ENCODE measurements at places on chromosomes 3 and 15.

GRCh38 chr3:175383813-175384212, 524.7 kb downstream of the NAALADL2 start:
- no peak for DNase-seq

- DNase-seq = no peak
Measured at GRCh38 chr3:155745795-155746550, 1.1 kb upstream of the PLCH1 start.

GRCh38 chr15:84697236-84697990, 18.5 kb downstream of the SEC11A start:
- DNase-seq = no peak

GRCh38 chr3:16386561-16386960, 121.5 kb downstream of the OXNAD1 start:
- no peak for DNase-seq

GRCh38 chr15:100726070-100726420, 123.7 kb downstream of the ASB7 start:
- DNase-seq = no peak

DNA sequence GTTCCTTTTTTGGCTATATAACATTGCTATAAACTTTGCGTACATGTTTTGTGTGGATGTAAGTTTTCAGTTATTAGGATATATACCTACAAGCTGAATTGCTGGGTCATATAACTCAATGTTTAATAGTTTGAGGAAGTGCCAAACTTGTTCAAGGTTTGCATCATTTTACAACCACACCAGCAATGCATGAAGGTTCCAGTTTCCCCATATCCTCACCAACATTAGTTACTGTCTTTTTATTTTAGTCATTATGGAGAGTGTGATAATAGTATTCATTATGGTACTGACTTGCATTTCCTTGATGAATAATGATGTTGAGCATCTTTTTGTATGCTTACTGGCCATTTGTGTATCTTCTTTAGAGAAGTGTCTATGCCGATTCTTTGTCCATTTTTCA, 112.3 kb downstream of the NR1I2 start:
- no peak for DNase-seq

DNA sequence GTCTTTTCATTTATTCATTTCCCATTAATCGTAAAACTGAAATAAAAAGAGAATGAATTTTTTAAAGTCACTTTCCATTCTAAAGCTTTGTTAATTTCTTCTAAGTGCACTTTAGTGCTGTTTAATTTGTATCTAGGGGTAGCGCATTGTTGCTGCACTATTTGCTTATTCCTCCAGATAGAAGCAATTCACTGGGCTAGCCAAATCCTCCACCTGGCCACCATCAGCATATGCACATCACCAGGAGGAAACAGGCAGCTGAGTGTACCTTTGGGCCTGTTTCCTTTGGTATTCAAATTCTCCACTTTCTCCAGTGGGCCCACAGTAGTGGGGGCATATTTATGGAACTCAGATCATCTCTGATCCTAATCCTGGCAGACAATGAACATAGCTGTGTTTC, 29.8 kb upstream of the CPB1 start:
- DNase-seq = no peak

DNA sequence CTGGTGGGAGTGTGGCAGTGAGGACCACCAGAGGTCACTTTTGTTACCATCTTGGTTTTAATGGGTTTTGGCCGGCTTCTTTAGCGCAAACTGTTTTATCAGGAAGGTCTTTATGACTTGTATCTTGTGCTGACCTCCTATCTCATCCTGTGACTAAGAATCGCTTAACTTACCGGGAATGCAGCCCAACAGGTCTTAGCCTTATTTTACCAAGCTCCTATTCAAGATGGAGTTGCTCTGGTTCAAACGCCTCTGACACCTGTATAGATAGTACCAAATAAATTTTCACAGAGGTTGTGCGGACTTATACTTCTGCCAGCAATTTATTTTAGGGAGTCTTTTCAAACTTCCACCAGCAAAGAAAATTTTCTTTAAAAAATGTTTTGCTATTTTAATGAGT, 13.6 kb upstream of the SLCO3A1 start:
- DNase-seq = no peak

- no peak for DNase-seq
Measured at GRCh38 chr3:31096661-31097395, 202.4 kb upstream of the GADL1 start.

GRCh38 chr15:90225504-90226234, 8.1 kb downstream of the CIB1 start:
- DNase-seq = no peak

DNA sequence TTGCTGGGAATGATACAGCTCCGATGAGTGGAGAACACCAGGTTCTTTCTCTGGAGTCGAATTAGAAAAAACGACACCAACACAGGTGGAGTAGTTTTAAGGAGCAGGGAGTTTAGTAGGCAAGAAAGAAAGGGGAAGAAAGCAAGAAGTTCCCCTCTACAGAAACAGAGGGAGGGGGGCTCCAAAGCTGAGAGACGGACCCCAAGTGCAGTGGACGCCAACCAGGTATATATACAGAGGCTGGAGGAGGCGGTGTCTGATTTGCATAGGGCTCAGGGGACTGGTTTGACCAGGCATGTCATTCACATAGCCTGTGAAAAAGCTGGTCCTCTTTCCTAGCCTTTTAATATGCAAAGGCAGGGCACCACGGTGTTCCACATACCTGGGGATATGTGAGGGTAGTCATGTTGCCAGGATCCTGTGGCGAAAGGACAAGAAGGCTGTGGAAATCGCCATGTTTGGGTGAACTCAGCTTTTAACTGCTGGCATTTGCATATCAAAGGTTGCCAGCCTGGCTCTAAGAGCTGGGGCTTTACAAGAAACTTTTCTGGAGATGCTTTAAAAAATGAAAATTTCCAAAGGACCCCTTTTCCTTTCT, 887.4 kb upstream of the EPHA6 start:
- DNase-seq = no peak

- DNase-seq = no peak
Measured at GRCh38 chr3:97932387-97932801, 39.8 kb downstream of the RIOX2 start.

- no peak for DNase-seq
Measured at GRCh38 chr15:58224068-58224467, 85.9 kb downstream of the AQP9 start.

DNA sequence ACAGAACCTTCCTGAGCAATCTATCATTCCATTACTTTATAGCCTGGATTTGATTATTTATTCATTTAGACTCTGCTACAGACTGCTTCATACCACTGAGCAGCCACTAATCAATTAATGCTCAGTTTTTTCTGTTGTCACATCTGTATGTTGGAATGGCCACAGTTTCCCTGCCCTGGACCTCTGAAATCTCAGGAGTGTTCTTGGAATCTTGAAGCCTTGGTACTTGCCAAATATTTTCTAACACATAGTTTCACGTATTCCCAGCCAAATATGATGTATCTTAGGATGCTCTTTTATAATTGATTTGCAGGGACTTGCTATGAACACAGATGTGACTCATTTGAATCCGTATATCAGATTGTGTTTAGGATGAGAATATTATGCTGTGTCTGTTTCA, 225.8 kb downstream of the TAFA4 start:
- no peak for DNase-seq

DNA sequence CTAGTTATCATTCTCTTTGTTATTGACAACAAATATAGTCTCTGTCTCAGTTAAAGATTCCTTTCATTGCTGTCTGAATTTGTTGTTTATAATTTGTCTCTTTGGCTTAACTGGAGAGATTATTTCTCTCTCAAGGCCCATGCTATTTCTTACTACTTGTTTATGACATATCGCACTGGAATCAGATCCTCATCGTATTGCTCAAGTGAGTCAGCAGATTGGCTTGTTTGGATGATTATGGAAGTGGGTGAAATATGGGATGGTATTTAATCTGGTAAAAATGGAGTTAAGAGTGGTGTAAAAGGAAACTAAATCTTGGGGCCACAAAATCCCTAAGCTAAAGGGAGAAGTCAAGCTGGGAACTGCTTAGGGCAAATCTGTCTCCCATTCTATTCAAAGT, 613.1 kb downstream of the SI start:
- no peak for DNase-seq

DNA sequence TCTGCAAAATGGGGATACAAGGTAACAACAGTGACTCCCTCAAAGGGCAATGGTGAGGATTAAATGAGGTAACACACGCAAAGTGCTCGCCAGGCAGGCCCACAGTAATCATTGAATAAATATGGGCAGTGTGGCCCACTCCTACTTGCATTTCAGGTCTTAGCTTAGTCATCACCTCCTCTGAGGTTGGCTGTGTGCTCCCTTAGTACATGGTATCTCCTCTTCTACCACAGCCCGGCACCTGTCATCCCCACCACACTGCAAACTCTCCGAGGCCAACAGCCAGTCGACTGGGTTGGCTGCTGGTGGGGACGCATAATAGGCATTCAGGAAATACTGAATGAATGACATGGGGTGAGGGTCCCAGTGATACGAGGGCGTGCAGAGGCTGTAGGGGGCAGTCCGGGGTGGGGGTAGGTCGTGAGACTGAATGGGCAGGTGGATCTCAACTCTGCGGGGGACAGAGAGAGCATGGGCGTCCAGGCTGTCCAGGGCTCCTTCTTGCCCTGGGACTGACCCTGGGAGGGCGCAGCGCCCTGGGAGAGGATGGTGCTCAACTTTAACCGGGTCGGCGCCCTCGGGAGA, 375 bp upstream of the MYZAP start:
- DNase-seq = no peak

- no peak for DNase-seq
Measured at GRCh38 chr3:150721285-150722130, 17.8 kb upstream of the ERICH6 start.

DNA sequence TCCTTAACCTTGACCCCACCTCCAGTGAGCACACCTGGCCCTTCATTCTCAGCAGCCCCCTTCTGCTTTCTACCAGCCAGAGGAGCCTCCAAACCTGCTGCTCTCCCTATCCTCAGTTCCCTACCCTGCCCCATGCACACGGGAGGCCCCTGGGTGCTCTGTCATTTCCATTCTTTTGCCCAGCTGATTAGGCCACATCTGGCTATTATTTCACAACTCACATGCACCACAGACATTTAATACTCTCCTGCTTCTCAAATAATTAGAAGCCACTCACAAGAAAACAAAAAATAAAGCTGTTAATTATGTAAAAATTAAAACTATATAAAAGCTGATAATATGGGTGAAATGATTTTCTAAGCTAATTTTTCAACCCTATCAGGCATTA, 50.7 kb downstream of the MYLK start:
- DNase-seq = no peak

DNA sequence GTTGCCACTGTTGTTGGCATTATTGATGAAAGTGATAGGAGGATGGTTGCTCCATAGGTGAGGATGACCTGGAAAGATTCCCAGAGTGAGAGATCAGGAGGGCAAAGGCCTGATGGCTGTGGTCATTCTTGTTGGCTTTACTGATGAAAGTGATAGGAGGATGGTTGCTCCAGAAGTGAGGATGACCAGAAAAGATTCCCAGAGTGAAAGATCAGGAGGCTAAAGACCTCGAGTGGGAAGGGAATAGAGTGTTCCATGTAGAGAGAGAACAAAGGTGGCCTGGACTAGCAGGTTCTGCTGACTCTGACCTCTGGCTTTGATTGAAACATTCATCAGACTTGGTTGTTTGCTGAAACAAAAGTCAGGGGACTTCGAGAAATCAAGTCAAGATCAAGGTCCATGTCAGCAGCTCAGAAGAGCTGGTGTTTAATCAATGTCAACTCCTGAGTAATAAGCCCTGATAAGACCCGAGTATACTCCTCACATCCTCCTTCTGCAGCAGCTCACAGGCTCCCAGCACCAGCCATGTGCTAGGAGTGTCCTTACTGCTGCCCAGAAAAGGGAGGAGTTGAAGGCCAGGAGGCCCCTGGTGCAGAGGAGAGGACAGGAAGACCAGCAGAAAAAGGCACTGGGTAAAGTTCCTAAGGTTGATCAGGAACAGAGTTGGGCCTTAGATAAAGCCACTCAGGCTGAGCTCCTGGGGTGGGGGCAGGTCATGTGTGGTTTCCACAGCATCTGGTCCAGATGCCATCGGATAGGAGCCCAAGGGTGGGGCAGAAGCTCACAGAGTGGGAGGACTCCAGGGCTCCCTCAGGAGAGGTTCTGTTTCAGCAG, 19.9 kb downstream of the CYP8B1 start:
- DNase-seq = no peak

DNA sequence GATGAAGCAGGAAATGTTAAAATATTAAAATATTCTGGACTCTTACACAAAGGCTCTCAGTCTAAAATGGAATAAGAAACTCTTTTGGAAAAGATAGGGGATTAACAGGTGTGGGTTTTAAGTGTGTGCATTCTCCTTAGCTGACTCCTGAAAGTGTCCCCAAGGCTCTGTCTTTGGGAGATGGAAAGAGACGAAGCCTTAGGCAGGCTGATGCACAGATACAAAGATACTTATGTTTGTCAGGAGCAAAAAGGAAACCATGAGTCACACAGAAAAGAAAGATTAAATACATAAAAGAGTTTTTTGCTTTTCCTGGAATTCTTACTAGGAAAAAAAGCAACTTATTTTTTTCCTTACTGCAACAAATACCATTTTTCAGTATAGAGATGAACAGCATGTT, 23.8 kb upstream of the ABI3BP start:
- DNase-seq = no peak

DNA sequence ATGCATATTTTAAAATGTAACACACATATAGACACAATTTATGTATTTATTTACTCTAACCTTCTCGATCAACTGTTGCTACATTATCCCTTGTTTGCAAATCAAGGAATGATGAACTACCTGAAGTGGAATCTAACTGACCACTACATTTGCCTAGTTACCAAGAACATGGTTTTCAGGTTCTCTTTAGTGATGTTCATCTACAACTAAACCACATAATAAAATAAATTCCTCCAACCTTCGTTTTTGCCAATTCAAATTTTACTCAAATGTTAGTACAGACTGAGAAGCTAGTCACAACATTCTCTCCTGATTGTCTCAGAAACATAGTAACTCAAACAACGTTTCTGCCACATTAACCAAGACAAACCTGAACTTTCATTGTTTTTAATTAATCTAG, 521.9 kb downstream of the FOXP1 start:
- DNase-seq = no peak

GRCh38 chr15:71091601-71092000, 23.7 kb upstream of the THSD4 start:
- no peak for DNase-seq

DNA sequence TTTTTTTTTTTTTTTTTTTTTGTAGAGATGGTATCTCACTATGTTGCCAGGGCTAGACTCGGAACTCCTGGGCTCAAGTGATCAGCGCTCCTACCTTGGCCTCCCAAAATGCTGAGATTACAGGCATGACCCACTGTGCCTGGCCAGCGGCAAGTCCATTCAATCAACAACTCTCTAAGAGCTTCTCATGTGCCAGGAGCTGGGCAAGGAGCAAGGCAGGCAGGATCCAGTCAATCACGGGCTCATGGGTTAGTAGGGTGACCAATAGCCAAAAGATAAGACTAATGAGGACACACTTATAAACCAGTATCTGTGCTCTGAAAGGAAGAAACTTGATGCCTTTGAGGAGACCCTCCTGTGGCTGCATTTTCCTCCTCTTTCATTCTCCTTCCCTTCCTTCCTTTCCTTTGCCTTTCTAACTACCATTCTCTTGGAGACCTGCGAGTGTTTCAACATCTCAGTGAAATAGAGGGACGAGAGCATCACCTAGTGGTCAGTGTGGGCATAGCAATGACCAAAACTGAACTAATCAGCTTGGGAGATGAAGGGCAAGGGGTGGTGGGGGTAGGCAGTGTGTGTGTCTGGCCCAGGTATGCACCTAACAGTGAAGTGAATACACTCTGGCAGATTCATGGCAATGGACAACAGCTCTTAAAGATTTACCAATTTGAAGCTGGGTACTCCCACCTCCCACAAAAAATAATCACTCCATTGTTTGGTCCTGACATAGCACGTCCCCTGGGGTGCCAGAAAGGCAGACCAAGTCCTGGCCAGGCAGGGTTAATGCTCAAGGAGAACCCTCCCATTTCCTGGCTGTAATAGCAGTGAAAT, 6.3 kb downstream of the RPP25 start:
- DNase-seq = peak; percentile 64

GRCh38 chr15:29205186-29205585, 64.4 kb downstream of the NSMCE3 start:
- DNase-seq = no peak

All from stimulated activated CD4-positive, alpha-beta T cell treated with anti-CD3 and anti-CD28 coated beads, TNF-alpha, amount 100 ng/mL, for 4 hours (primary cell).